ENCODE measurements at places on chromosomes 5 and 9.

GRCh38 chr9:113299800-113300292 is 3.3 kb downstream of the RNF183 start:
- DNase-seq, result no peak

GRCh38 chr5:174053905-174054304 is 8.4 kb downstream of the NSG2 start:
- DNase-seq, result no peak

- no peak for DNase-seq
These were observed 226.3 kb downstream of the SMARCA2 start for GRCh38 chr9:2241461-2241835.

DNA sequence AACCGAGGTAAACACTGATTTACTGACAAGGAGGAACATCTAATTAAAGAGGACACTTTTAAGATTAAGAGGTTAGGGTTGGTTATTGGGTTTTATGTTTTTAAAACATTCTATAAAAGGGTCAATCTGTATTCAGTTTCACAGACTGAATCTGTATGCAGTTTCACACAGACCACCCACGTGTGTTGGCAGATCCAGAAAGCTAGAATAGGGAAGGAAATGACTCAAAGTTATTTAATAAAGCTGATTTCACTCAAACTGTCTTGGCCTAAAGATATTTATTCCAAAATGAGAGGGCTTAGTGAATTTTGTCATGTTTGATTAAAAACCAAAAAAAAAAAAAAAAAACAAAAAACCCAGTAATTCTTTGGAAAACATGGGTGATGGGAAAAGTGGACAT is 140.2 kb downstream of the SLC24A2 start:
- DNase-seq, result no peak

GRCh38 chr5:161442471-161442870 is 104.1 kb downstream of the GABRB2 start:
- DNase-seq, result no peak

DNA sequence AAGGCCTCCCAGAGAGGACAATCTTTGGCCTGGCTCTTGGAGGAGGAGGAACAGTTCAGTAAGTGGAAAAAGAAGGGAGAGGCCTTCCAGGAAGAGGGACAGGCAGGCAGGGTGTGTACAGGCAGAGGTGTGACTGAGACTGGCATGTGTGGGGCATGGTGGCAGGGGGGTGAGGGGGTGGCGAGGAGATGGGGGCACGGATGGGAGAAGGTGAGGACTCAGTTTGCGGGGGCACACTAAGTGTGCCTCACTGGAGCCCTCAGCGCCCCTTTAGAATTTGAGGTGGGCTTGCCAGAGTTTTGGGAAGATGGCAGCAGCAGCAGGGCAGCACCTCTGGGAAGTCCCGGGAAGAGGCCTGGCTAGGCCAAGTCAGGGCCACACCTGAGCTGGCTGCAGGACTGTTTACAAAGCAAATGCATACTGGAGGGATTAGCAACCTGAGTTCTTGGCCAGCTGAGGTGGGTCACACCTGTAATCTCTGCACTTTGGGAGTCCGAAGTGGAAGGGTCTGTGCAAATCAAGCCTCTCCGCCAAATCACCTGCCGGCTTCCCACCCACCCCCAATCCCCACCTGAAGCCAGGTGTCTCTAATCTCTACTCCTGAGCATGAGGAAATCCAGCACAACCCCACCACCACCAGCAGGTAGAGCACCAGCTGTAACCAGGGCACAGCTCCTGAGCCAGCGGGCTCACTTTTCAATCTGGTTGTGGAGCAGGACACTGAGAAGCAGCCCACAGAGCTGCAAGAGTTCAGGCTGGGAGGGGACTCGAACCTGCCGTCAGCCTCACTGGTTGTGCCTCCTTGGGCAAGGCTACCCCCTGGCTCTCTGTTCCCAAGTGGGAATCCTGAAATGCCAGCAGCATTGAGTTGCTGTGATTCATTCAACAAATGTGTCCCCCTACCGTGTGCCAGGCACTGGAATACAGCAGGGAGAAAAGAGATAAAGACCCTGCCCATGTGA is 10.2 kb upstream of the GABRP start:
- no peak for DNase-seq

Measured in trophoblast cell (in vitro differentiated cells and primary cell).